ENCODE measurements at places on chromosomes 4 and X.

DNA sequence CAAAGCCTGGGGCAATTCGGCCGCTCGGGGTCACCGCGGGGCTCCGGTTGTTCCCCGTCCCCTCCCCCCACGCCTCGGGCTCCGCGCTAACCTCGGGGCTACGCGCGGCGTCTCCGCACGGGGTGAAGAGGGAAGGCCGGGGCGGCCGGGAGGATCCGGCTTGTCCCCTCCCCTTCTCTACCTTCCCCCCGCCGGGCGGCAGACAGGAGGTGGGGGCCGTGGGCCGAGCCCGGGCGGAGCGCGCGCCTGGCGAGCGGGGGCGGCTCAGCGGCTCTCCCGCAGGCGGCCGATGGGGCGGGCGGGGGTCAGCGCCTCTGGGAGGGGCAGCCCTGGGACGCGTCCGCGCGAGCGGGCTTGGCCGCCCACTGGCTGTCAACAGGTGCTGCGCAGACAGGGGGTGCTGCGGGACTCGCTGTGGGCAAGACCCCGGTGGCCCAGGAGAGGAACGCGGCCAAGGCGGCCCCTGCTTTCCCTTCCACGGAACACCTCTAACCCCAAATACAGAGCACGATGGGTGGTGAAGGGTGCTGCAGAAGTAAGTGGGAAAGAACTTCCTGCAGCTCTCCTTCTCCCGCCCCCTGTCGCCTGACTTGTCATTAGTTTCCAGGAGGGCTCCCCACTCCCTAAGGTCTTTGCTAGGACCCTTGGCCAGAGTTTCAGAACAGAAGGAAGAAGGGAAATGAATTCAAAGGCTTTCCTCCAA, at the start of gene PDGFC:
TSS of gene PDGFC (minus strand) at position 124 of the 703 bp plus-strand sequence. CDS start 896 bp downstream, outside the sequence.
- peak; percentile 35 for DNase-seq

DNA sequence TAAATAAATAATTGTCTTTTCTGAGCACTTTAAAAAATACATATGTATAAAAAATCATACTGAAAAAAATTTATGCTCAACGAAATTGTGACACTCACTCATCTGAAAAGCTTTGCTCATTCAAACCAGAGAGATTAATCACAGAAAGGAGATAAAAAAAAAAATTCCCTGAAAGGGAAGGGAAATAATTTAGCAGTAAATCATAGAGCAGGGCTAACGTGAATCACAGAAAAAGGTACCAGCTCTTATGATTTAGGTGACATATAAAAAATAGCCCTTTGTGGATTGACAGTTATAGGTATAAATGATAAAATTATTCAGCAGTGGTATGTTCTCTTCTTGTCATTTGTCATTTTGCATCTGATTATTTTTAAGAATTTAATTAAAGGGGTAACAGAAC, 552.7 kb upstream of the TENM3 start:
- no peak for DNase-seq

GRCh38 chr4:181752516-181752915, 490.7 kb upstream of the TENM3 start:
- no peak for DNase-seq

GRCh38 chr4:15398732-15399131, 29.1 kb upstream of the C1QTNF7 start:
- no peak for DNase-seq

GRCh38 chr4:101192244-101192643, 155.1 kb downstream of the PPP3CA start:
- no peak for DNase-seq

GRCh38 chrX:34687095-34687494, 30.0 kb upstream of the TMEM47 start:
- DNase-seq: no peak

- DNase-seq: peak; percentile 13
These were observed at the start of gene STBD1 for GRCh38 chr4:76305971-76306881. STBD1 (plus strand) TSS chr4:76306733; CDS start chr4:76306770, 37 bp downstream.

- no peak for DNase-seq
These were observed at the start of gene GABRA4 for GRCh38 chr4:46993075-46994006. GABRA4 (minus strand) TSS chr4:46993581; CDS start chr4:46993424, 157 bp downstream.

DNA sequence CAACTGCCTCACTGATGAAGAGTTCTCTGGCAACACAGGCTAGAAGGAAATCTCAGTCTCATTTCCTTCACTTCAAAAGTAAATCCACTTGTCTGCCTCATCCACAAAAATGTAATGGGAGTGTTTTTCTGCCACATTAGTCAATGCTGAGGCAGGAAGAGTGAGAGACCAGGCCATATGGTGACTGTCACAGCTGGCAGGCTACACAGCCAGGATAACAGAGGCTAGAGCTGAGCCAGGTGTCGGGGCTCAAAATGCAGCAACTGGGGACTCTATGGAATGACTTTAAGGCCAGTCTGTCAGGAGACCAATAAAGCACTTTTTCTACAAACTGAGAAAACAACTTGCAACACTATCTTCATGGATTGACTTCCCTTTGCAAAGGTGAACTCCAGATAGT, 204.2 kb downstream of the GPC3 start:
- no peak for DNase-seq

DNA sequence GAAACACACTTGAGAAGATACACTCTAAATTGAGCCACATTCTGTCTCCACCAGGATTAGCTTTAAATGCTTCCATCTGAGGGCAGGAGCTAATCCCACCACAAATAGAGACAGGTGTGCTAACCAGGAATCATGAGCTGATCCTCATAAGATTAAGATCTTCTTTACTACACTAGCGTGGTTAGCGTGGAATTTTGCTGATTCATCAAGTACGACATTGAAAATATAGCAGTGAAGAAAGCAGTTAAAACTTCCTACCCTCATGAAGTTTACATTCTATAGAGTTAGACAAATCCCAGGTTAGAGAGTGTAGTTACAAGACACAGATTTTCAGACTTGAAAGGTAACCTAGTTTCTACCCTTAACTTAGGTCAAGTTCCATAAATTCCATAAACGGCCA, 5.3 kb upstream of the APELA start:
- no peak for DNase-seq

DNA sequence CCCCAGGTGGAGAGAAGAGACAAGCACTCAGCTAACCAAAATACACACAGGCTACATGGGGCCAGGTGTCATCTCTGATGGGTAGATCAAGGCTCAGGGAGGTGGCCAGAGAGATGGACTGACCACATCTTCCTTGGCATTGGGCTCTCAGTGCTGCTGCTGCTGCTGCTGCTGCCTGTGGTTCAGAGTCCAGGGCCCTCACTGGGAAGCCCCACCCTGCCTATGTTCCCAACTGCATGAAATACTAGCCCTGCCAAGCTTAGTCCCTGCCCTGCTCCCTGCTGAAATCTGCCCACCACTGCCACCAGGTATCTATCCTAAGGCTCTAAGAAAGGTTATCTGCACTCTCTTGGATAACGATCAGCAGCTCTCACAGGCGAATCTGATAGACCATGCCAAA, 118.7 kb downstream of the EFHC2 start:
- DNase-seq: no peak

GRCh38 chr4:66052426-66052825, 382.1 kb upstream of the EPHA5 start:
- DNase-seq: no peak

GRCh38 chr4:143397335-143397734, 60.7 kb downstream of the GAB1 start:
- DNase-seq: no peak

- DNase-seq: no peak
These were observed 640.8 kb upstream of the INTU start for GRCh38 chr4:126991965-126992364.

DNA sequence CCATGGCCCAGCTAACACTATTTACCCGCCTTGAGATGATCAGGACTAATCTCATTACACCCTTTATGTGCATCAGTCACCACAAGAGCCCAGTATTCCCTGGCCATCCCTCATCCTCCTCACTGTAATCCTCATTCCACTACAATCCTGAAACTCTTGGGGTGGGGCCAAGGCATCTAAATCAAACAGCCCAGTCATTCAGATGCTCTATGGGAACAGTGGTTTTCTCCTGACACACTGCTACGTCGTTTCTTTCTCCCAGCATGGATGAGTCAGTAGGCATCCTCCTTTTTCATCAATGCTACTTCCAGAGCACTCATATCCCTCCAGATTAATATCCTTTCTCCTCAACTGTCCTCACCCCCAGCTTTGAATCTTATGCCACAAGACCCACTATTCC, 5.6 kb downstream of the SDAD1 start:
- no peak for DNase-seq

DNA sequence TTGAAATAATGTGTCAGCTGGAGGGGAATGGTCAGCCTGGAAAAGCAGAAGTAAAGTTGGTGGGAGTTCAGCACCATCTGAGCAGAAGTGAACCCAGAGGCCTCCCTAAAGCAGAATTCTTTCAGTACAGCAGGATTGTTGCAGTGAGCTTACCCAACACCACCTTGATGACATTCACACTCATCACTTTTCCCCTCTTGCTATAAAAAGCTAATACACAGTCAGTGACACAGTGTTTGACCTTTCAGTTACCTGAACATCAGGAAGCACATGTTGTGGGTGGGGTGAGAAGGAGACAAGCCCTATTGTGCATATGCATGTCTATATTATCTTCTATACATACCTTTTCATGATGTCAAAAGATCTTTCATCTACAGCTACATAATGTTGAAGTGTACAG, 624.7 kb upstream of the ZFP42 start:
- DNase-seq: no peak

DNA sequence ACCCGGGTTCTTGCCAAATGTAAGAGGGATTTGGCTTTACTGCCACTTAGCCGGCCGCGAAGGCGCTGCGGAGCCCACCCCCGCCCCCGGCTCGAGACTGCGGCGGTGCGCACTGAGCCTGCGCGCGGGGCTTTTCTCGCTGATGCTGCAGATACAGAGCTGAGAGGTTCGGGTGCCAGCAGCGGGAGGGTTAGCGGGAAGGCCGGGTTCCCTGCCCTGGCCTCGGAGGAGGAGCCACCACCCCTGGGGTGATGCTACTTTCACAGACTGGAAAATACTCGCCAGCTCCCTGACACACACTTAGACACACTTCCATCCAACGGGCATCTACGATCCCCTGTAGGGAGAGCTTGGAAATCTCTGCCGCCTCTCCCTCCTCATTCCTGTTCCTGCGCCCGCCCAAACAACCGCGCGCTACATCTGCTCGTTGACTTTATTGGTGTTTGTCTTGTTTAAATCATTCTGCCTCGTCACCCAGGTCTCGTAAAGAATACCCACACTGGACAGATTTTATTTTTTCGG, 2.1 kb upstream of the PCDH7 start:
- DNase-seq: no peak

DNA sequence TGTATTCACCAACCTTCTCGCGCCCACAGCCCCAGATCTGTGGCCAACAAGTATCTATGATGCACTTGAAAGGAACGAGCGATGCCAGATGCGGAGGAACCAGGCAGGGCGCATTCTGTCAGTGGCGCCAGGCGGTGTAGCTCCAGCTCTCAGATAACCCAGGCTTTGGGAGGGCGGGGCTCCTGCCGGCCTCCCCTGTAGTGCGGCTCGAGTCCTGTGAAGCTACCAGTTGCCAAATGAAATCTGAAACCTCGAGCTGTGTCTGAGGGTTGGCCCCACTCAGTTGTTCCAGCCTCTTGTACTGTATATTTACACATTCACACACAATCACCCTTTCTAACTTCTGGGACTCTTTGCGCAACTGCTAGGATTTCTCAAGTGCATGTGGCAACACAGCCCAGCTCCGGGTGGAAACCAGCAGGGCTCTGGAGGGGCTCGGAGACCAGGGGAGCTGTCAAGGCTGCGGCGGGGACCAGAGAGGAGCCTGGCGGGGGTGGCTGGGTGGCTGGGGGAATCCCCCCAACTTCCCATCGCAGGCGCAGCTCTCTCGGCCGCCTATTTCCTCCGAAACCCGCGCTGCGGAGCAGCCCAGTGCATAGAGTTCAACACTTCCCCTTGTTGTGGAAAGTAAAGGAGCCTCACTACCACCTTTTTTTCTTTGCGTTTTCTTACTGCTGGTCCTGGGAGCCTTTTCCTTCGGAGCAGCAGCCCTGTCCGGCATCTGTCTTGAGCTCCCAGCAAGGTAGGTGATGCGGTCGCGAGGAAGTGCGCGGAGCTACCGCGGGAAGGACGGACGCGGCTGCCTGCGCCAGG, at the start of gene ARHGAP24:
TSS of gene ARHGAP24 (plus strand) at position 333 of the 813 bp plus-strand sequence.
- no peak for DNase-seq

DNA sequence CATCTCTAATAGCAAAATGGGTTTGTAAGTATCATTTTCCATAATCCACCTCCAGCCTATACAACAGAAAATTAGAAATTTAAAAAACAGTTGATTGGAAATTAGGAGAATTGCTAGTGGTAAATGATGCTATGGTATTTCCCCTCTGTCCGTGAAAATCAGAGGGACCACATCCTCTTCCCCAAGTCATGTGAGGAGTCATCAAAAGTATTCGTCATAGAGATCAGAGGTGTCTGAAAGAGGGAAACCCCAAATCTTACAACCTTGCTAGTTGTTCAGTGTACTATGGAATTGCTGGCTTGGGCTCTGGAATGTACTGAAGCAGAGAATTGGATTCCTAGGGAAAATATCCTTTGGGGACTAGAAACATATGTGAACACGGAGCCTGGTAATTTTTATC, 241.4 kb upstream of the ARHGAP24 start:
- DNase-seq: no peak

DNA sequence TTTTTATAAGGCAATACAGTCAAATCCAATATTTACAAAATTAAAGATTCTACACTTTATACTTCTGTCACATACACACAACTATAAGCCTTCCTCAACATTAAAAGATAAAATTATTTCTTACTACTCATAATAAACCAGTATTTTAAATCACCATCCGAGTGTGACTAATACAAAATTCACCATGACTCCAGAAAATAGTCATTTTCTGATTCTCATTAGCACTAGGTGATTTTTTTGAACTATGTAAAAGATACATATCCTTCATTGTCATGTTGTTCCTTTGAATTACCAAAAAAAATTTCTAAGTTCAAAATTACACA, 646 bp upstream of the SLC7A11 start:
- DNase-seq: no peak
